ENCODE measurements at places on chromosomes 4 and X.
A peak's percentile ranks its signal among the peaks of the same experiment; 100 is the strongest.

DNA sequence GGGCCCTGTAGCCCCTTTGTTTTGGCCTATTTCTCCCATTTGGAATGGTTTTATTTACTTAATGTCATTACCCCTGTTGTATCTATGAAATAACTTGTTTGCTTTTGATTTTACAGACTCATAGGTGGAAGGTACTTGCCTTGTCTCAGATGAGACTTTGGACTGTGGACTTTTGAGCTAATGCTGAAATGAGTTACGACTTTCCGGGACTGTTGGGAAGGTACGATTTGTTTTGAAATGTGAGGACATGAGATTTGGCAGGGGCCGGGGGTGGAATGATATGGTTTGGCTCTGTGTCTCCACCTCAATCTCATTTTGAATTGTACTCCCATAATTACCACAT, 39.4 kb downstream of the NLRP2B start:
- no peak for DNase-seq

- DNase-seq: no peak
Observed at GRCh38 chr4:8414377-8414776, 26.1 kb downstream of the ACOX3 start.

DNA sequence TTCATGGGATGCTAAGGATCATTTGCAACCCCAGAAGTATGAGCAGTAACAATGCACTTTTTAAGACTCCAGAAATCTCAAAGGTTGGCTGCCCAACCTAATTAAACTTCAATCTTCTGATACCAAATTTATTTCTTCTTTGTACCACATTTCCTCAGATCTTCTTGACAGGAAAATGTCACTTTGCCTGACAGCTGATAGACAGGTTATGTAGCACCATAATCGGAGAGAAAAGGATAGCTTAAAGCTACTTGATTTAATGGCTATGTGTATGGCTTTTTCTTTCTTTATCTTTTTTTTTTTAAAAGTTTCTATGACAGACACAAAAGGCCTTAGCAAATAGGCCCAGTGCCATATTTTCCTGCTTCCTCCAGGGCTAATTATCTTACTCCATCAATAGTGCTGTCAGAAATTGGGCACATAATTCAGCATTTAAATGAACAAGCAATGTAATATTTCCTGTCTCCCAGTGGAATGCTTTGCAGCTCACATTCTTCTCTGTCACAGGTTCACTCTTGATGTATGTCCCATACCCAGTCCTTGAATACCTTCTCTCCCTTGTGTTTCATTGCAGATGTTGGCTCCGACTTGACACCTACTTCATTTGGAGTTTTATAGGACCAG, 795.7 kb downstream of the ADGRL3 start:
- DNase-seq: no peak

DNA sequence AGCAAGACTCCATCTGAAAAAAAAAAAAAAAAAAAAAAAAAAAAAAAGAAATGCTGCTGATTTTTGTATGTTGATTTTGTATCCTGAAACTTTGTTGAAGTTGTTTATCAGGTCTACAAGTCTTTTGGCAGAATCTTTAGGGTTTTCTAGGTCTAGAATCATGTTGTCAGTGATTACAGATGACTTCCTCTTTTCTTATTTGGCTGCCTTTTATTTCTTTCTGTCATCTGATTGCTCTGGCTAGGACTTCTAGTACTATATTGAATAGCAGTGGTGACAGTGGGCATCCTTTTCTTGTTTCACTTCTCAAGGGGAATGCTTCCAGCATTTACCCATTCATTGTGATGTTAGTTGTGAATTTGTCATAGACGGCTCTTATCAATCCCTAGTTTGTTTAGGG, 334.4 kb downstream of the SPRY1 start:
- DNase-seq: no peak

DNA sequence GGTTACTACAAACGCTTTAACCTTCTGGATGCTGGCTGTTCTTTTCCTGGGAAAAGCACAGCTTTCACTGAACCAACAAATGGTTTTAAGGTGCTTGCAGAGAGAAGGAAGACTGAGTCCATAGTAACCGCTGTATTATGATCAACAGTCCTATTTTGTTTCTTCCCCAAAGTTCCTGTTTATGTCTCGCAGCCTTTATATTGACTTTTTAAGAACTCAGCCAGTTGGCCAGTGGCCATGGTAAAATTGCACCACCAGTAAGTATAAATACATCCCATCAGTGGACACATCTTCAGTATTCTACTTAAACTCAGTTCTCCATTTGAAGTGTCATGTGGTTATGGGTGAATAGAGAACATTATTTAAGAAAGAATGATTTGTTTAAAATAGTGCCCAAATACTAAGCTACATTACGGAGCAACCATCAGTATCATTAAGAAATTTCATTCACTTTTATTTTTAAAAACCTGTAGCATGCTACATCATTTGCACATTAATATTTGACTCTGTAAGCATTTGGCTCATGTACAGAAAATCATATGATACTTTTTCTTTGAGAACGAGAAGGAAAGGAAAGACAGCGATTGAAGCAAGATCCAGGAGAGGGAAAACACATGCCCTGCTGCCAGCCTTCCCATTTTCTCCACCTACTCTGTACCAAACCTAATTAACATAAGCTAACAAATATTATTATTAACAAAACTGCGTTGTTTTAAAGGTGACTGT, 287.0 kb downstream of the ARHGAP24 start:
- no peak for DNase-seq

GRCh38 chr4:173012608-173013007, 156.0 kb upstream of the GALNT7 start:
- DNase-seq: no peak

- DNase-seq: no peak
Observed at GRCh38 chr4:42612898-42613297, 44.0 kb downstream of the ATP8A1 start.

DNA sequence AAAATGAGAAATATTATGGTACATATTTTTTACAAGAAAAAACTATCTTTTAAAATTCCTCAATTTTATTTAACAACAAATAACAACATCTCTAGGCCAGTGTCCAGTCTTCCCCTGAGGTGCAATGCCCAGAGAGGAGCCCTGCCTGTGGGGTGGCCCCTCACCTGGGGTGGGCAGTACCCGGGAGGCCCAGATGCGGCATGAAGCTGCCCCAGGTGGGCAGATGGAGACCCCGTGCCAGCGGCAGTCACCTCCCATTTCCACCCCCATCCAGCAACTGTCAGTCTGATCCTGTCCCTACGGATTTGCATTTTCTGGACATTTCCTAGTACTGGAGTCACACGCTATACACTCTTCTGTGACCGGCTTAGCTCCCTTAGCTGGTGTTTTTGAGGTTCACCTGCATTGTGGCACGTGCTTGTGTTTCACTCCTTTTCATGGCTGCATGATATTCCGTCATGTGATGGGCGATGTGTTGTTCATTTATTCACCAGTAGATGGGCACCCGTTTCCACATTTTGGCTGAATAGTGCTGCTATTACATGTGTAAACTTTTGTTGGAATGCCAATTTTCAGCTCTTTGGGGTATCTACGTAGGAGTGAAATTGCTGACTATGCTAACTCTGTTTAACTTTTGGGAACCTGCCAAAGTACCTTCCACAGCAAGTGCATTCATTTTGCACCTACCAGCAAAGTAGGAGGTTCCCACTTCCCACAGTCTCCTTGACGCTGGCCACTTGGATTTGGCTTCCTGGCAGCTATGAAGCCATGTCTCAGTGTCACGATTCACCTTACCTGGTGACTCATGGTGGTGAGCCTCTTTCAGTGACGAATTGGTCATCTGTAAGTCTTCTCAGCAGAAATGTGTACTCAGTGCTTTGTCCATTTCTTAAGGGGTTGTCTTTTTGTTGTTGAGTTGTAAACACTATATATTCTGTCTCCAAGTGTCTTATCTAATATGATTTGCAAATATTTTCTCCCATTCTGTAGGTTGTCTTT, 11.7 kb upstream of the MAEA start:
- no peak for DNase-seq

DNA sequence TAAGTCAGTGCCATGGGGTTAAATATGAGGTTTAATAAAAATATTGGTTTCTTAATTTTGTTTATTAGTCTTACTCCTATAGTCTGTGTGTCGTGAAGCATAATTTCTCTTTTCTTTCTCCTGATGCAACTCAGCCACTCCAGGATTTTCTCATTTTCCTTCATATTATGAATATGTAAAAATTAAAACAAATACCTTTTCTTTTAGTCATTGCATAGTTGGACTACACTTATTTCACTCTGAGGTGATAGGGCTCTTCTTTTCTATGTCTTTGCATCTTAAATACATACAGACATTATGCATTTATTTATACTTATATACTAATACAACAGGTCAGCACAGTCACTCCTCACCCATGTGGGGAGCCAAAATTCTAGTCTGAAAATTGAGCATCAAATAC, 19.1 kb downstream of the GALNT7 start:
- DNase-seq: no peak

GRCh38 chr4:47207555-47207954, 176.2 kb downstream of the GABRB1 start:
- no peak for DNase-seq

DNA sequence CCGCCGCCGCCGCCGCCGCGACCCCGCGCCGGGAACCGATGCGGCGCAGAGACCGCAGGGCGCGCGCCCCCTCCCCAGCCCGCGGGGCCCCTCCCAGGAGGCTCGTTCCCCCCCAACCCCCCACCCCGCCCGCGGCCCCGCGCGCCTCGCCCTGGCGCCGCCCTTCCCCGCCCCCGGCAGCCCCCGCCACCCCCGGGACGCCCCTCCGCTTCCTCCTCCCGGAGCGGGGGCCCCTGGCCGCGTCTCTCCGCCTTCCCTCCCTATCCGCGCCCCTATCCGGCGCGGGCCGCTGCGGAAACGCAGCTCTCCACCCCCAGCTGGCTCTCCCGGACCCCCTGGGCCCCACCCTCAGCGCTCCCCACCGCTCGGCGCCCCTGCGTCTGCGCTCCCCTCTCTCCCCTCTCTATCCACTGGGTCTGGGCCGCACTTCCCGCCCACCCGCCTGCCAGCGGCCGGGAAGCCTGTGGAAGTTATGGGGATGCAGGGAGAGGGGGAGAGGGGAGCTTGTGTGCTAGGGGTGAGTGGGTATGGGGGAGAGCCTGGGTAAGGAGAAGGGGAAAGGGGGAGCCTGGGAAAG, at the start of gene TMEM271:
TMEM271 (minus strand) TSS at position 51 of the 577 bp plus-strand sequence. CDS start 233 bp downstream, outside the sequence.
- DNase-seq: no peak

GRCh38 chr4:152572417-152573086, 36.7 kb upstream of the FBXW7 start:
- DNase-seq: no peak

GRCh38 chr4:155305619-155306018, 71.1 kb downstream of the MAP9 start:
- DNase-seq: no peak

GRCh38 chr4:93467484-93468155, 360.9 kb upstream of the ATOH1 start:
- DNase-seq: no peak

- no peak for DNase-seq
Observed at GRCh38 chrX:24343719-24344118, 16.7 kb upstream of the SUPT20HL1 start.

DNA sequence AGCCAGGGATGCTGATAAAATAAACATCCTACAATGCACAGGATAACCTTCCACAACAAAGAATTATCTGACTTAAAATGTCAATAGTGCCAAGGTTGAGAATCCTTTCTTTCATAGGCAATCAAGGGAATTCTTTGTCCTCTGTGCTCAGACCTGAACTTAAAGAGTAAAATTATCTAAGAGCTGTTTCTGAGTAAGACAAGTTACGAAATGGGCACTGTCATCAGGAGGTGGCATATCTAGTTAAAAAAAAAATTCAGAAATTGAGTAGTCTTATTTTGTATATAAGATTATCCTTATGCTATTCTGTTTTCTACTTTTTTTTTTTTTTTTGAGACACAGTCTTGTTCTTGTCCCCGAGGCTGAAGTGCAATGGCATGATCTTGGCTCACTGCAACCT, 3.3 kb upstream of the RAB33B start:
- DNase-seq: no peak

DNA sequence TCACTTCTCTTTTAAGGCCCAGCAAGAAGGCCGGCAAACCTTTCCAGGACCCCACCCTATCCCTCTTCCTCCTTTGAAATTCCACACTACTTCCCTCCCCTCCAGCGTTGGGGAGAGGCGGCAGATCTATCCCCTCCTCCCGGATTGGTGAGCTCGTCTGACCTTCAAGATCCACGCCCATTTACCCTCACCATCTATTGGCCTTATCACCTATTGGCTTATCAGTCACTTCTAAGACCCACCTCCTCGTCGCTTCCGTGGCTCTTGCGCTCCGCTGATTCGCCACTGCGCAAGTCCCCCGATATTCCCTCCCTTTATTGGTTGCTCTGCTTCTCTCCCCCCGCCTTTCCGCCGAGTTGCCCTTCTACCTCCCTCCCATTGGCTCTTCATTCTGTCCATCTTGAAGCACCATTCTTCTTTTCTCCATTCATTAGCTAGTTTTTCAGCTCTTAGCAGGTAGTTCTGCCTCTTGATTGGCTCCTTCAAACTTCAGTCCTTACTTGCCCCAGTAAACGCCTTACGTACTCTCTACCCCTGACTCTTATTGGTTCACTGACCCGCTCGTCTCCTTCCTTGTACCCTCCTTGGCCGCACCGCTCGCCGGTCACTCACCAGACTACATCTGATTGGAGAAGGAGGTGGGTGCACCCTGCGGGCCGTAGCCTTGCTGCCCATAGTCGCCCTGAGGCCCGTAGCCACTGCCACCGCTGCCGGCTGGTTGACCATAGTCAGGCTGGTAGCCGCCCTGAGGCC, 4.8 kb upstream of the PRICKLE3 start:
- peak; percentile 95 for DNase-seq

DNA sequence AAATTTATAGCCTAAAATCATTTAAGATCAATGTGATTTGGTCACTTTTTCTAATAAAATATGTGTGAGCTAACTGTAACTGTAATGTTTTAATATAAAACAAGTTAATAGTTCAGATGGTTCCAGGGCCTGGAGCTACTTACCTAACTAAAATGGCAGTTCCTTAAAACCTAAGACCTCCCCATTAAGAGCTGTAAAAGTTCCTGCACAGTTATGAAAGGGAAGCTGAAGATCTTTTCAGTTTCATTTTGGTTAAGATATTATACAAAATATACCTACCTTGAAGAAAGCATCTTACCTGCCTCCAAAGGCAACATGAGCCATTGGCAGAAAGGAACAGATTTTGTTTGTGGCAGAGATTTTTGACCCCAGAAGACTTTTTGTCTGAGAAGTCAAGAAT, 30.1 kb downstream of the HPF1 start:
- DNase-seq: no peak

GRCh38 chr4:157882901-157883300, 289.9 kb downstream of the GASK1B start:
- DNase-seq: no peak

- no peak for DNase-seq
Observed at GRCh38 chr4:52407545-52407944, 251.6 kb downstream of the USP46 start.

DNA sequence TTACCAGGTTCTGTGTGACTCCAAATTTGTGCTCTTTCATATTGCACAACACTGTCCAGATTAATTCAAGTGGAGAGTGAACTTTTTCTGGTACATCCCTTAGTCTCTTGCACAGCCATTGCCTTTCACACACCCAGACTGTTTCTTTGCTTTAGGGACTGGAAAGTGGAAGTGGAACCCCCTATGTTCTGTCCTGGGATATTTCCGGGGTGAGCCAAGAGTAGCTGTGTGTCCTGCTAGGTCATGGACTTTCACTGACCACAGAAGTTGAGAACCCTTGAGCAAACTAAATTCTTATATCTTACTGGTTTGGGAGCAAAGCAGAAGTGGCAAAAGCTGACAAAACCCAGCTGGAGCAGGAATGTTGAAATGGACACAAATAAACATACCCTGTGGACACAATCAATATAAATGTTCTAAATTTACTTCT, 10.3 kb upstream of the VSIG4 start:
- no peak for DNase-seq

- DNase-seq: no peak
Observed at GRCh38 chrX:66000178-66000577, 39.7 kb downstream of the VSIG4 start.
